ENCODE measurements at places on chromosomes 5 and 9.
A peak's percentile ranks its signal among the peaks of the same experiment; 100 is the strongest.

GRCh38 chr5:167451076-167451475, 840.4 kb upstream of the WWC1 start:
- H3K4me3 ChIP-seq = no peak overlapping the region
- DNase-seq = no peak
- H3K27me3 ChIP-seq = no peaks in the 10 kb centered on the region
- H3K36me3 ChIP-seq = no peaks in the 10 kb centered on the region
- no peaks in the 10 kb centered on the region for H3K4me1 ChIP-seq

DNA sequence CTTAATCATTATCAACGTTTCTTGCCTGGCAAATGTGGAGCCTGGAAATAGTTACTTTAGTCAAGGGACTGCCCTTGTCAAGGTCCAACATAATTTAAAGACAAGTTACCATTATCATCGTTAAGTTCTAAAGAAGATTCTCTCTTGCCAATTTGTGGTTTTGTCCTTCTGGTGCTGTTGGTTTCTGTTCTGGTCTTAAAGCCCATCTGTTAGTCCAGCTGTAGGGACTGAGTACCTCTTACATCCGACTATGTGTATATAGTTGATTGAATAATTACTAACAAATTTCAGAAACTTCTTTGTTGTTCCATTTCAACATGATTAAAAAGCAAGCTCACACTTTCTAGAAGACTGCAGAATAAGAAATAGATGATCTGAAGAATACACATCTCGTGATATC, 1854.9 kb downstream of the MAT2B start:
- H3K27ac ChIP-seq = no peak overlapping the region
- H3K4me1 ChIP-seq = peaks cover 2% of the 10 kb centered on the region
- no peak overlapping the region for H3K4me3 ChIP-seq
- DNase-seq = no peak
- no peaks in the 10 kb centered on the region for H3K36me3 ChIP-seq

DNA sequence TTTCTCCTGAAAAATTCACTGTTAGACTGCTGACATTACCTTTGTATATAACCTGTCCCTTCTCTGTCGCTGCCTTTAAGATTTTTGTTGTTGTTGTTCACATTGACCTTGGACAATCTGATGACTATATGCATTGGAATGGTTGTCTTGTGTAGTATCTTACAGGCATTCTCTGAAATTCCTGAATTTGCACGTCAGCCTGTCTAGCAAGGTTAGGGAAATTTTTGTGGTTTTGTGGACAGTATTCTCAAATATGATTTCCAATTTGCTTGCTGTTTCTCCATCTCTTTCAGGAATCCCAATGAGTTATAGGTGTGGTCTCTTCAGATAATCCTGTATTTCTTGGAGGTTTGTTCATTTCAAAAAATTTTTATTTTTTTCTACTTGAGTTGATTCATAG, 140.8 kb downstream of the PRR16 start:
- H3K27ac ChIP-seq = peak overlapping the region; percentile 83
- no peaks in the 10 kb centered on the region for H3K36me3 ChIP-seq

DNA sequence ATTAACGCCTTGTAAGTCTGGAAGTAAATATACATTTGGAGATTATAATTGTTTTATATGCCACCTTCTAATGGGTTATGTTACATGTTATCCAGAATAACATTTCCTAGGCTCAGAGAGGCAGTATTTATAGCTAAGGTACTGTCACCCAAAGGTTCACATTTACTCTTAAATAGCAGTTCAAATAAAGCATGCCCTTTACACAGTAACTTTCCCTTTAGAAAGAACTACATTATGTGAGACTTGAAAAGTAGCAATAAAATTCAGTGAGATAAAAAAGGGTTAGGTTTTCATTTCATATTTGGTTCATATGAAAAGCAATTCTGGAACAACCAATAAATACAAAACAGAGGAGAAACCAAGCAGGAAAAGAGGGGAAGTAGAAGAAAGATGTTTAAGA, 35.1 kb downstream of the SKIC3 start:
- no peak overlapping the region for H3K4me3 ChIP-seq
- H3K27me3 ChIP-seq = no peaks in the 10 kb centered on the region
- peaks cover under 1% of the 10 kb centered on the region for H3K36me3 ChIP-seq
- no peak for DNase-seq
- H3K4me1 ChIP-seq = no peaks in the 10 kb centered on the region
- H3K27ac ChIP-seq = no peak overlapping the region

- no peak overlapping the region for H3K27ac ChIP-seq
- no peaks in the 10 kb centered on the region for H3K36me3 ChIP-seq
- no peaks in the 10 kb centered on the region for H3K27me3 ChIP-seq
- DNase-seq = no peak
- H3K4me1 ChIP-seq = peaks cover 37% of the 10 kb centered on the region
Observed at GRCh38 chr9:129330711-129331492, 152.8 kb upstream of the IER5L start.

Measured in mesenchymal stem cell (in vitro differentiated cells and primary cell).